Thymus (tissue), 14 donors: ENCODE measurements at places on chromosomes 4 and X. TPM values are rescaled to one million over a fixed set of nuclear protein-coding genes. Genes with fewer than 3 reads are reported as not detected.

GLRB gene
- total RNA-seq, result 1.9 TPM

GRCh38 chr4:173318648-173319211 is 15.4 kb downstream of the HMGB2 start:
- H3K36me3 ChIP-seq, result peaks cover 46% of the 10 kb centered on the region
- no peaks in the 10 kb centered on the region for H3K27me3 ChIP-seq
- H3K27ac ChIP-seq, result no peak overlapping the region

- no peaks in the 10 kb centered on the region for H3K27me3 ChIP-seq
- no peaks in the 10 kb centered on the region for H3K36me3 ChIP-seq
- DNase-seq, result peak; percentile 8
- peaks cover 10% of the 10 kb centered on the region for H3K4me1 ChIP-seq
Measured at GRCh38 chr4:15544248-15544729, 74.6 kb downstream of the CC2D2A start.

GRCh38 chr4:156228676-156229075 is 275.0 kb upstream of the CTSO start:
- no peaks in the 10 kb centered on the region for H3K36me3 ChIP-seq
- H3K4me3 ChIP-seq, result no peak overlapping the region
- no peak overlapping the region for H3K27ac ChIP-seq
- DNase-seq, result no peak

DNA sequence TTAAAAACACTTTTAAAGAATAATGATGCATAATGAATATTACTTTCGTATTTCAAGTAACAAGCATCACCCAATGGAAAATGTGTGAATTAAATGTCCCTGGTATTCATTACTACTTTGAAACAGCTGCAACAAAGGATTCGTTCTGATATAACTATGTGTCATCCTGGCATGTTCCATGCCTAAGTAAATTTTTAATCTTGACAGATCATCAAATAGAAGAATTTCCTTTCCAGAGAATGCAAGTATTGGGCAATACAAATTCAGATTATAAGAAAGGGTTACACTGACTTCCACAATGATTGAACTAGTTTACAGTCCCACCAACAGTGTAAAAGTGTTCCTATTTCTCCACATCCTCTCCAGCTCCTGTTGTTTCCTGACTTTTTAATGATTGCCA is 105.3 kb downstream of the SPCS3 start:
- no peaks in the 10 kb centered on the region for H3K4me1 ChIP-seq
- H3K4me3 ChIP-seq, result no peak overlapping the region
- no peak for DNase-seq
- H3K36me3 ChIP-seq, result no peaks in the 10 kb centered on the region
- H3K27me3 ChIP-seq, result no peaks in the 10 kb centered on the region
- no peak overlapping the region for H3K27ac ChIP-seq

GRCh38 chr4:110155654-110156053 is 42.8 kb downstream of the ELOVL6 start:
- no peaks in the 10 kb centered on the region for H3K36me3 ChIP-seq
- no peak for DNase-seq
- no peak overlapping the region for H3K4me3 ChIP-seq
- no peaks in the 10 kb centered on the region for H3K4me1 ChIP-seq
- no peak overlapping the region for H3K27ac ChIP-seq

GRCh38 chr4:137934911-137935310 is 307.2 kb downstream of the SLC7A11 start:
- no peak for DNase-seq
- H3K27me3 ChIP-seq, result no peaks in the 10 kb centered on the region
- no peaks in the 10 kb centered on the region for H3K36me3 ChIP-seq
- H3K27ac ChIP-seq, result no peak overlapping the region

MAGEC3 gene
- not detected for total RNA-seq

DNA sequence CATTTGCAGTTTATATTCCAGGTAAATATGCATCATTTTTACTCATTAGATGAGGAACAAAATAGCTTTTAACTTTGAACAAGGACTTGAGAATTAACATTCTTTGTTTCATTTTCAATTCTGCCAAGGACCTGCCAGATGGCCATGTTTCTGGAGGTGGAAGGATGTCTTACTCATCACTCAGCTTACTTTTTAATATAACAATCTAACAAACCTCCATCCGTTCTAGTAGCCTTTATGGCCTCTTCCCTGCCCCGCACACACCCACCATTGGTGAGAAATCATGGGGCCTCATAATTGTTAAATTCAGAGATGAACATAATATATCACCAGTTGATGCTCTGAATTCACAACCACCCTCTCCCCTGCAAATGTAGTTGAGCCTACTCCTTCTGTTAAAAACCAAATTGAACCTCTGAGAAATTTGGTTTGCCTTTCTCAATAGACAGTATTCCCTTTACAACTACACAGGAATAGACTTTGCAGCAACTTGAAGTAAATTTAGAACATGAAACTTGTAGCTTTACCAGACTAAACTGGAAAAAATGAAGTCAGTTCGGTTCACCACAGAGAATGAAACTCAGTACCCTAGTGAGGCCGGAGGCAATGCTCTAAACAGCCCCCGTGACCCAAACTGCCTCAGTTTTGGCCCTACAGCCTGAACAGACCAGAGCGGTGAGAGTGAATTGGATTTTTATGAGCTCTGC is 50.1 kb upstream of the ACSL4 start:
- DNase-seq, result no peak
- H3K27ac ChIP-seq, result no peak overlapping the region
- no peaks in the 10 kb centered on the region for H3K4me1 ChIP-seq

DNA sequence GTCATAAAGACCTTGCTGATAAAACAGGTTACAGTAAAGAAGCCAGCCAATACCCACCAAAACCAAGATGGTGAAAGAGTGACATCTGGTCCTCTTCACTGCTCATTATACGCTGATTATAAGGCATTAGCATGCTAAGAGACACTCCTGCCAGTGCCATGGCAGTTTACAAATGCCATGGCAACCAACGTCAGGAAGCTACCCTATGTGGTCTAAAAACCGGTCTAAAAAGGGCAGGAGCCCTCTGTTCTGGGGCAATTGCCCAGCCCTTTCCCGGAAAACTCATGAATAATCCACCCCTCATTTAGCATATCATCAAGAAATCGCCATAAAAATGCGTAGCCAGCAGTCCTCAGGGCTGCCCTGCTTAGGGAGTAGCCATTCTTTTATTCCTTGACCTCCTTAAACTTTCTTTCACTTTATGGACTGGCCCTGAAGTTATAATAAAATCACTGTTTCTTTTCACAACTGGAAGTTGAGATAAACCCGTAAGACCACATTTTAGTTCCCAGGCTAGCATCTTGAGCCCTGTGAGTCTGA is 260.5 kb upstream of the FAT1 start:
- no peak overlapping the region for H3K27ac ChIP-seq
- no peak for DNase-seq
- H3K4me3 ChIP-seq, result no peak overlapping the region
- no peaks in the 10 kb centered on the region for H3K27me3 ChIP-seq
- H3K4me1 ChIP-seq, result no peaks in the 10 kb centered on the region

ELOVL6 gene
- 3.1 TPM for total RNA-seq

DNA sequence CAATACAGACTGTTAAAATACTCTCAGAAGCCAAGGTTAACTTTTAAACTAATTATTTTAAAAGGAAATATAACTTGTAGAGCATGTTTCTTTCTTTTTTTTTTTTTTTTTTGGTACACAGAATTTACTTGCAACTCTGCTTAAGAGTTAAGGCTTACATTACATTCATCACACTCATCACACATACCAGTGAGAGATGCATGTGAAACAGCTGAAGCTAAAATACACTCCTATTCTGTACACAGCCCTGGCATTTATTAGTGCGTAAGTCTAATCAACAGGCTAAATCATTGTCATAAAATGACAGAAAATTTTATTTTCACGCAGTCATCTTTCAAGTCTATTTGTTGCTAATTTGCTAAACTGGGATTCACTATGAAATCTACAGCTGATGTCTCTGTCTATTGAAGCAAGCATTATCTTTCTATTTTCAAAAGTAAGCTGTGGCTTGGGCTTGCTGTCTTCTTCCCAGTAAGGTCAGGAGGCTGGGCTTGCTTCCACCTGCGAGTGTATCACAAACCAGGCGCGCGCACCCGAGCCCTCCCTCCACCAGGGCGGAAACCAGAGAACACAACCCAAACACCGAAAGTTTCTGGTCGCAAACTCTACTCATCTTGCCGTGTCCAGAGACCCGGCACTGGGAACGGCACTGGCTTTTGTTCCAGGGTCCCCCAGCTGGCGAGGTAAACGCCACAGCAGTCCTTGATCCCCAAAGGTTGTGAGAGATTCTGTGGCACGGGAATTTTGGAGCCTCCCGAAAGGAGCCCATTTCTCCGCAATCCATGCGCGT is 3.9 kb downstream of the MAML3 start:
- peak overlapping the region; percentile 59 for H3K4me3 ChIP-seq
- peaks cover 4% of the 10 kb centered on the region for H3K4me1 ChIP-seq
- no peaks in the 10 kb centered on the region for H3K27me3 ChIP-seq
- DNase-seq, result peak; percentile 61
- peak overlapping the region; percentile 99 for H3K27ac ChIP-seq

- DNase-seq, result no peak
- H3K4me3 ChIP-seq, result no peak overlapping the region
- H3K27ac ChIP-seq, result no peak overlapping the region
- no peaks in the 10 kb centered on the region for H3K27me3 ChIP-seq
- no peaks in the 10 kb centered on the region for H3K4me1 ChIP-seq
- H3K36me3 ChIP-seq, result no peaks in the 10 kb centered on the region
Measured at GRCh38 chrX:16807976-16808542, 21.8 kb downstream of the TXLNG start.

PAGE2B gene
- total RNA-seq, result 0.14 TPM

CNKSR2 gene
- 3.4 TPM for total RNA-seq

FSTL5 gene
- total RNA-seq, result 0.05 TPM

GRCh38 chr4:159639671-159640323 is 536.9 kb downstream of the RAPGEF2 start:
- H3K4me1 ChIP-seq, result no peaks in the 10 kb centered on the region
- H3K27me3 ChIP-seq, result no peaks in the 10 kb centered on the region
- H3K36me3 ChIP-seq, result no peaks in the 10 kb centered on the region

GRCh38 chr4:10623241-10623640 is 61.3 kb downstream of the CLNK start:
- no peak overlapping the region for H3K4me3 ChIP-seq
- H3K36me3 ChIP-seq, result no peaks in the 10 kb centered on the region
- H3K27ac ChIP-seq, result no peak overlapping the region
- H3K4me1 ChIP-seq, result peaks cover 47% of the 10 kb centered on the region
